Fibroblast of villous mesenchyme (primary cell): ENCODE measurements at places on chromosomes 13 and 19. TPM values are rescaled to one million over a fixed set of nuclear protein-coding genes. Genes with fewer than 3 reads are reported as not detected.
A peak's percentile ranks its signal among the peaks of the same experiment; 100 is the strongest.

DNA sequence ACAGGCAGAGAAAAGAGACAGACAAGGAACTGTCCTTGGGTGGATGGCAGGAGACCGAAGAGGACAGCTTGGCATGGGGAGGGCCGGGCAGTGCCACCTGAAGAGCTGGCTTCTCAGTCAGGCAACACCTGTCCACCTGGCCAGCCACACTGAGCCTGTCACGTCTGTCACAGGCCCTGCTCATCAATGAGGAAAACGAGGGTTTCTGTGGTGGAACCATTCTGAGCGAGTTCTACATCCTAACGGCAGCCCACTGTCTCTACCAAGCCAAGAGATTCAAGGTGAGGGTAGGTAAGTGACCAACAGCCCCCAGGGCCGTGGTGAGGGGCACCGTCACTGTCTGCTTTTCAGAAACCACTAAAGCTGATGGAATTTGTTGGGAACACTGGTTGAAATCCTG lies 11.2 kb upstream of the PROZ start:
- no peak for DNase-seq

PIN1 gene
- total RNA-seq: 76.0 and 87.9 TPM in 2 replicates

- DNase-seq: no peak
These were observed 824.0 kb downstream of the UQCRFS1 start for GRCh38 chr19:28388988-28389387.

- peak; percentile 60 for DNase-seq
These were observed 1.6 kb upstream of the KLK10 start for GRCh38 chr19:51020988-51021651.

GRCh38 chr13:112990783-112991182 lies 21.8 kb downstream of the MCF2L start:
- no peak for DNase-seq

DNA sequence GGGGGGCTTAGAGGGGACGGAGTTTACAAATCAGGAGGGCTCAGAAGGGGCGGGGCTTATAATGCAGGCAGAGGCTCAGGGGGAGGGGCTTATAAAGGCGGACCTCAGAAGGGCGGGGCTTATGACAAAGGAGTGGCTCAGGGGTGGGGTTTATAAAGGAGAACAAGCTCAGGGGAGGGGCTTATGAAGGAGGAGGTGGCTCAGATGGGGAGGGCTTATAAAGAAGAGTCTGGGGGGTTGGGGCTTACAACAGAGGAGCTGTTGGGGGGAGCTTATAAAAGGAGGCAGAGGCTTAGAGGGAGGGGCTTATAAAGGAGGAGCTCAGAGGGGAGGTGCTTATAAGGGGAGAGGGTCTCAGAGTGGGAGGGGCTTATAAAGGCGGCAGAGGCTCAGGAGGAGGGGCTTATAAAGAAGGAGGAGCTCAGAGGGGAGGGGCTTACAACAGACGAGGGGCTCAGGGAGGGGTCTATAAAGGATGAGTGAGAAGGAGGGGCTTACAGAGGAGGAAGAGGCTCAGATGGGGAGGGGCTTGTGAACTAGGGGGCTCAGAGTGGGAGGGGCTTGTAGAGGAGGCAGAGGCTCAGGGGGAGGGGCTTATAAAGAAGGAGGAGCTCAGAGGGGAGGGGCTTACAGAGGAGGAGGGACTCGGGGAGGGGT lies 1.0 kb downstream of the SMIM24 start:
- DNase-seq: no peak

DNA sequence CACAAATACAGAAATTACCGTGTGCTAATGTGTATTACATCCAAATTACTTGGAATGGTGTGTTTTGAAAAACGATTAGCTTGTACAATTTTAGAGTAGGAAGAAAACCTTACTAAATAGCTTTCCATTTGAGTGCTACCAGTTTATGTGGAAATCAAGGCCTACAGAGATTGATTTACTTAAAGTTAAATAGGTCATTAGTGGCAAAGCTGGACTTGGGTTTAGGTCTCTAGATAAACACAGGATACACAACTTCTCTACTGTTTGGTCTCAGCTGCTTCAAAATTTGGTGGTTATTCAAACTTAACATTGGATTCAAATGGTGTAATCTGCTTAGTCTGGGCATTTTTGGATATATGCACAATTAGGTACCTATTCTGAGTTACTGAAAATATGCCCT lies 21.4 kb downstream of the PCCA start:
- DNase-seq: no peak

- no peak for DNase-seq
These were observed 38.9 kb downstream of the TSC22D1 start for GRCh38 chr13:44537248-44537647.

ZNF793 gene
- 0.64 and 2.6 TPM in 2 replicates for total RNA-seq

IRGC gene
- total RNA-seq: not detected in 2 replicates

DNA sequence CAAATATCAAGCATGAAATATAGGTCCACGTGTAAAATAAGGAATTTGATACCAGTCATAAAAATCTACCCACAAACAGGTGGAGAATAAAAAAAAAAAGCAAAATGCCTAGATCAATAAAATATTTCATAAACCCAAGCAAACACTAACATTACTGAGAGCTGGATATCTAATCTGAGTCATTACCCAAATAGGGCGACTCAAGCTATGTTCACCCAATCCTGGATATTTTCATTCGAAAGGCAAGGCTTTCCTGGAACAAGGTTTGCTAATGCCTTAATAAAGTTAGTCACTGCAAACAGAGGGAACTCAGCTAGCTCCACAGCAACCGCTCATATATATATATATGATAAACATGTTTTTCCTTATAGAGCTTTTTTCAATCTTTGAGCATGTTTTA lies 33.5 kb upstream of the TM9SF2 start:
- peak; percentile 52 for DNase-seq

ADAMTSL5 gene
- total RNA-seq: 6.4 and 6.9 TPM in 2 replicates

DNA sequence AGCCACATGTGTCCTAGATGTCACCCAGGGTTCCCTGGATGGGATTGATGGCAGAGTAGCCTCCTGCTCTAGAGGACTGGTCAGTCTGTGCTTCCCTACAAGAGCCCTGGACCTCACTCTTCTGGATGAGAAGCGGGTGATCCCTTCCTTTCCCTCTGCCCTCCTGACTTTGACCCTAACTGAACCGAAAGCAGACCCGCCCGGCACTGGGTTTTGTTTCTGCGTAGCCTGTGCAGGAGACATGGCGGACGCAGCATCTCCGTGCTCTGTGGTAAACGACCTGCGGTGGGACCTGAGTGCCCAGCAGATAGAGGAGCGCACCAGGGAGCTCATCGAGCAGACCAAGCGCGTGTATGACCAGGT lies 4.9 kb downstream of the THOP1 start:
- no peak for DNase-seq
